Small intestine (tissue), 16 donors: ENCODE measurements at places on chromosomes 12 and 14. TPM values are rescaled to one million over a fixed set of nuclear protein-coding genes. Genes with fewer than 3 reads are reported as not detected.

DNA sequence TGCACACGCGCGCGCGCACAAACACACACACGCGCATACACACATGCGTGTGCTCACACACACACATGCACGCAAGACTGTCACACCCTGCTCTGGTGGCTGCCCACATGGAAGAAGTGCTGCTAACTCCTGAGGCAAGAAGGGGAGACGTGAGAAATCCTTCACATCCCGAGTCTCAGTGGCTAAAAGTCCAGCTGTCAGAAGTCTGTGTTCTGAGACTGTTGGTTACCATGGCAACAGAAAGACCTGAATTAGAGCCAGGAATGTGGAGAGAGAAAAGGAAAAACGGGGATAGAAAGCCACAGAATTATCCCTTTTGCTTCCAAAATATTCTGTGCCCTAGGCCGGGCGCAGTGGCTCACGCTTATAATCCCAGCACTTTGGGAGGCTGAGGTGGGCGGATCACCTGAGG, 71.2 kb downstream of the PPFIBP1 start:
- H3K4me3 ChIP-seq, result no peak overlapping the region
- DNase-seq, result peak; percentile 47
- H3K36me3 ChIP-seq, result peaks cover 2% of the 10 kb centered on the region
- H3K4me1 ChIP-seq, result no peaks in the 10 kb centered on the region

- no peak overlapping the region for H3K27ac ChIP-seq
- H3K4me1 ChIP-seq, result no peaks in the 10 kb centered on the region
- DNase-seq, result no peak
Measured at GRCh38 chr14:82872494-82872893, 1338.8 kb upstream of the SEL1L start.

- H3K27me3 ChIP-seq, result no peaks in the 10 kb centered on the region
- no peaks in the 10 kb centered on the region for H3K36me3 ChIP-seq
- no peak overlapping the region for H3K4me3 ChIP-seq
- H3K4me1 ChIP-seq, result no peaks in the 10 kb centered on the region
- H3K27ac ChIP-seq, result no peak overlapping the region
- no peak for DNase-seq
Measured at GRCh38 chr14:103065861-103066260, 8.5 kb upstream of the CDC42BPB start.

DNA sequence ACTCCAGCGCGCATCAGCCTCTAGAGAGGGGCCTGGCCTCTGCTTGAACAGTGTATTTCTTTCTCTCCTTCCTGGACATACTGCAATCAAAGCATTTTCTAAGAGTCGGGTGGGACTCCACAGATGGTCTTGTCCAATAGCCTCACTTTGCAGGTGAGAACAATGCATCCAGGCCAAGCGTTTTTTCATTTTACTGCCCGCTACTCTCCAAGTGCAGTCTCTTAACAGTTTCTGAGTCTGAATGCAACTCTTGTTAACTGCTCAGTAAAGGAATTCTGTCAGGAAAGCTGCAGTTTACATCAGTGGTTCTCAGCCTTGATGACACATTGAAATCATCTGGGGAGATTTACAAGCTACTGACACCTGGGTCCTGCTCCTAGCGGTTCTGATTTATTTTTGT, 57.0 kb downstream of the IRF2BPL start:
- H3K4me1 ChIP-seq, result peaks cover 2% of the 10 kb centered on the region
- no peaks in the 10 kb centered on the region for H3K36me3 ChIP-seq
- H3K27ac ChIP-seq, result no peak overlapping the region
- no peaks in the 10 kb centered on the region for H3K27me3 ChIP-seq

GRCh38 chr14:76324133-76324532, 51.8 kb upstream of the ESRRB start:
- no peak overlapping the region for H3K4me3 ChIP-seq
- no peak overlapping the region for H3K27ac ChIP-seq
- H3K27me3 ChIP-seq, result peaks cover 18% of the 10 kb centered on the region
- DNase-seq, result no peak

- peaks cover 8% of the 10 kb centered on the region for H3K4me1 ChIP-seq
- peak within 1 kb of the TSS; percentile 64 for H3K4me3 ChIP-seq
- DNase-seq, result peak; percentile 27
Measured at GRCh38 chr12:94147991-94148738, at the start of gene PLXNC1. PLXNC1 (plus strand) TSS chr12:94148577; CDS start chr12:94148972, 395 bp downstream.

GRCh38 chr12:9977916-9978315, 6.7 kb downstream of the CLEC12A start:
- no peaks in the 10 kb centered on the region for H3K36me3 ChIP-seq
- H3K4me3 ChIP-seq, result no peak overlapping the region
- H3K27ac ChIP-seq, result no peak overlapping the region
- no peak for DNase-seq
- no peaks in the 10 kb centered on the region for H3K27me3 ChIP-seq

Gene AMN
- polyA plus RNA-seq, result 467 TPM

Gene FOXN4
- polyA plus RNA-seq, result not detected
